NCI-H69 (cell line): ENCODE measurements at places on chromosomes 3 and 15.

DNA sequence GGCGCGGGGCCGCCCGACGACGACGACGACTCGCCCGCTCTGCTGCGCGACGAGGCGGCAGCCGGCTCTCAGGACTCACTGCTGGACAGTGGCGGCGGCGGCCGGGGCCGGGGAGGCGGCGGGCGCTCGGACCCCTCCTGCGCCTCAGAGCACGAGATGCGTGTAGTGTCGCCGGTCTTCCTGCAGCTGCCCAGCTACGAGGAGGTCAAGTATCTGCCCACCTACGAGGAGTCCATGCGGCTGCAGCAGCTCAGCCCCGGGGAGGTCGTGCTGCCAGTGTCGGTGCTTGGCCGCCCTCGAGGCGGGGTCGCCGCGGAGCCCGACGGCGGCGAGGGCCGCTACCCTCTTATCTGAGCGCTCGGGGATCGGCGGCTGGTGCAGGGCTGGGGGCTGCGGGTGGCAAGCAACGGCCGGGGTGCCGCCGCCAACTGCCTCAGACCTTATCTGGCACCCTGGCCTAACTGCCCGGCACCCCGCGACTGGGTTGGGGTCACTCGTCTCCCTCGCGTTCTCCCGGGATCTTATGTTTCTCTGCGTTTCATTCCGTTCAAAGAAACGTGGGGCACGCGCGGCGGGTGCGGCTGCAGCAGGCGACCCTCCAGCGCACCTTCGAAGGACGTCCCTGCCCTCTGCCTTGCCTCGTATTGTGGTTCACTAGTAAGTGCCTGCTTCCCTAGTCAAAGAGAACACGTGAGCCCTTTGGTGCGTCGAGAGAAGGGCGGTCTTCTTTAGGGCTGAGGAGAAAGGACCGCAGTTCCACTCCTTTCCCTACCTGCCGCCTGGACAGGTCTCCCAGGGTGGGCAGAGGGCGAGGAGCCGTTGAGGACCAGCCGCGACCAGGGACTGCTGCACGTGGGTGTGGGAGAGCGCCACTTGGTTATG is 1.0 kb downstream of the C3orf80 start:
- peak; percentile 65 for DNase-seq

GRCh38 chr3:165078293-165078692 is at the start of gene SI:
TSS of gene SI (minus strand) at chr3:165078496. CDS start at chr3:165076012, 2,484 bp downstream.
- peak; percentile 56 for DNase-seq

DNA sequence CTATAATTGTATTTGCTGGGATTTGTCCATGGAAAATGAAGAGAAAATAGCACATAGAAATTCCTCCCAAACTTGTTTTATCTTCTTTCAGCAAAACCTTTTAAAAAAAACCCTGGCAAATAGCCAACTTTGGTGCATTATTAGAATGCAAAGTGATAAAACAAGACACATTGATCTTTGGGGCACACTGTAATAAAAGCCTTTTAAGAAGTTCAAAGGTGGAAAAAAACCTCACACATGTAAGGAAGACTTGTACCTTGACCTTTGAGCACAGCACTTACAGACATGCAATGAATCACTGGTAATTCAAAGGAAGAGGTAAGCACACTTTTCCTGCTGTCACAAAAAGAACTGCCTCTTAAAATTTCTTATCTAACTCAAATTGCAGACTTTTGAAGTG is 8.0 kb upstream of the MORC1 start:
- no peak for DNase-seq

GRCh38 chr3:37386627-37387230 is 212.3 kb upstream of the LRRFIP2 start:
- no peak for DNase-seq

GRCh38 chr15:41977757-41978383 is 5.5 kb upstream of the EHD4 start:
- DNase-seq = no peak

- DNase-seq = no peak
These were observed 7.5 kb upstream of the ST6GAL1 start for GRCh38 chr3:186922790-186923189.

- DNase-seq = peak; percentile 56
These were observed 137.4 kb upstream of the SLC7A14 start for GRCh38 chr3:170723241-170723640.

GRCh38 chr3:123327956-123328850 is 120.7 kb downstream of the ADCY5 start:
- DNase-seq = no peak

DNA sequence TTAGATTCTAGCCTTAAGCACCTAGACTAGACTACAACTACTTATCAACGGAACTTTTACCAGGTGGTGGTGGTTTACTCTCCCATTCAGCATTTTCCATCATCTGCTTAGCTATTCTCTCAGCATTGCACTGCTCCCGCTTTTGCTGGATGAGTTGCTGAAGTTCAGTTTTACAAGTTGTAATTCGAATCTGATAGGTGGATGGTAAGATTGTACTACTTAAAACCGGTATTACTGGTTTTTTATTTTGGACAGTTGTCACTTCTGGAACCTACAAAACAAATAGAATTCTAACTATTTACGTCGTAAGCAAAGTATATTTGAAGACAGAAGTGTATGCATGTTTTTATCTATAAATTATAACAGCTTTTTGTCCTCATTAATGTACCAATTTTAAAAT is 41.1 kb downstream of the PIK3R4 start:
- DNase-seq = no peak

DNA sequence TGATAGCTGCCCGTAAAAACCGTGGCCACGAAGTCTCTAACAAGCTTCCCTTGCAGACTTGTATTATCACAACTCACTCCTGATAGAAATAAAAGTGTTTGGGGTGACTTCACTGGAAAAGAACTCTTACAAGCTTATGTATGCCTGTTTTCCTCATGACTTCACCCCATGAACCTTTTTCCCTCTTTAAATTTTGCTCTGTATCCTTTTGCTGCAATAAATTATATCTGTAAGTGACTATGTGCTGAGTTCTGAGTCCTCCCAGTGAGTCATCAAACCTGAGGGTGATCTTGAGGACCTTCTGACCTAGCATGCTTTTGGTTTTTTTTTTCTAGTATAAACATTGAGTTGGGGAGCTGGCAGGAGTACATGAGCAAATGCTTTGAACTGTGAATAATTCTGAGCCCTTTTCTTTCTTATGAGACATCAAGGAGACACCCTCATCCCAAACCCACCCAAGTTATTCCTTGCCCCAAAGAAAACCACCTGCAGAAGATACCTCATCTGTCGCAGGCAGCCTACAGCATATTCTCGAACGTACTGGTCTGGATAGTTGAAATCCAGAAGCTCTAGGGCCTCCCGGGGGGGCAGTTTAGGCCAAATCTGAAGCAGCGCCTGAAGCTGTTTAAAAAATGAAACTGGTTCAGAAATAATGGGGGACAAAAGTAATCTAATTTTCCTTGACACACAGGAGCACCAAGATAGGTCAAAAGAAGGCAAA is 85.9 kb downstream of the FAIM start:
- DNase-seq = no peak
